ENCODE measurements at places on chromosomes 3 and 15.

DNA sequence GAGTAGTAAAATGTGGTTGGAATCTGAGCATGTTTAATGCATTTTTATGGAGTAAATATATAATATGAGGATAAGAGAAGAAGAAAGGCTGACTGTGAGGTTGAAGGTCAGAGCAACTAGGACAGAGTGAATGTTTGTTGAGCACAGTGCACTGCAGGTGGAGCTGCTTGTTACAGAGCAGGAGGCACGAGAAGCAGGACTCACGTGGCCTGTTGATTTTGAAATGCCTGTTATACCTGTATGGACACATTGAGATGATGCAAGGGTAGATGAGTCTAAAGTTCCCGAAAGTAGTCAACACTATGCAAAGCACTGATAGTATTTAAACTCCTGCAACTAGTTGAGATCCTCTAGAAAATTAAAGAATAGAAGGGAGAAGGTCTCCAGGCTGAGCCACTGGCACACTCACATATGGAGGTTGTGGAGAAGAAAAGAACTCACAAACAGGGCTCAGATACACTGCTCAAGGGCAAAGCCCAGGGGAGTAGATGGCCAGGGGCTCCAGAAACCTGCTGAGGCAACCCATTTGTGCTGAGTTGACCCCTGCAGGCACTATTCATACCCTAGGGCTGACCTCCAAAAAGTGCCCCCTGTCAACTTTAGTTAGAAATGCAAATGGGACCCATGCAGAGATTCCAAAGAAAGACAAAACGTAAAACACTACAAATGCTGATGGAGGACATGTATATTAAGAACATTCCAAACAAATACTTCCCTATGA, 541.5 kb downstream of the GABRG3 start:
- no peak for DNase-seq
- H3K4me3 ChIP-seq, result no peak overlapping the region
- H3K27me3 ChIP-seq, result no peaks in the 10 kb centered on the region
- H3K4me1 ChIP-seq, result no peaks in the 10 kb centered on the region

- H3K27me3 ChIP-seq, result no peaks in the 10 kb centered on the region
- no peaks in the 10 kb centered on the region for H3K36me3 ChIP-seq
- H3K4me3 ChIP-seq, result no peak overlapping the region
- peak; percentile 12 for DNase-seq
Measured at GRCh38 chr3:31004025-31004678, 109.7 kb upstream of the GADL1 start.

GRCh38 chr3:7194071-7194835, 333.3 kb downstream of the GRM7 start:
- no peak for DNase-seq
- H3K27ac ChIP-seq, result no peak overlapping the region
- no peaks in the 10 kb centered on the region for H3K36me3 ChIP-seq
- no peaks in the 10 kb centered on the region for H3K4me1 ChIP-seq
- H3K4me3 ChIP-seq, result no peak overlapping the region
- no peaks in the 10 kb centered on the region for H3K27me3 ChIP-seq

- no peaks in the 10 kb centered on the region for H3K27me3 ChIP-seq
Measured at GRCh38 chr15:59453474-59454215, 15.7 kb downstream of the FAM81A start.

DNA sequence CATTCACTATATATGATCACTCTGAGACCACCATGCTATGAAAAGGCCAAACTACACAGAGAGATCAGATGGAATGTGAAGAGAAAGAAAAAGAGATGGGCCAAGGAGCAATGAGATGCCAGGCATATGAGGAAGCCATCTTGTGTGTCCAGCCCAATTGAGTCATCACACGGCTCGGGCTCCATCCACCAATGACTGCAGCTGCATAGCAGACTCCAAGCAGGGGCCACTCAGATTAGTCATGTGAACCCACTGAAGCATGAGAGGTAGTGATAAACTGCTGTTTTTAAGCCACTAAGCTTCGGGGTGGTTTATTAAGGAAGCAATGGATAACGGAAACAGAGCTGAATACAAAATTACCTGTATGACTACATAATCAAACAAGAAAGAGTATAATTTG, 185.9 kb downstream of the SUCLG2 start:
- H3K4me3 ChIP-seq, result no peak overlapping the region
- no peaks in the 10 kb centered on the region for H3K4me1 ChIP-seq
- DNase-seq, result no peak
- H3K36me3 ChIP-seq, result no peaks in the 10 kb centered on the region

DNA sequence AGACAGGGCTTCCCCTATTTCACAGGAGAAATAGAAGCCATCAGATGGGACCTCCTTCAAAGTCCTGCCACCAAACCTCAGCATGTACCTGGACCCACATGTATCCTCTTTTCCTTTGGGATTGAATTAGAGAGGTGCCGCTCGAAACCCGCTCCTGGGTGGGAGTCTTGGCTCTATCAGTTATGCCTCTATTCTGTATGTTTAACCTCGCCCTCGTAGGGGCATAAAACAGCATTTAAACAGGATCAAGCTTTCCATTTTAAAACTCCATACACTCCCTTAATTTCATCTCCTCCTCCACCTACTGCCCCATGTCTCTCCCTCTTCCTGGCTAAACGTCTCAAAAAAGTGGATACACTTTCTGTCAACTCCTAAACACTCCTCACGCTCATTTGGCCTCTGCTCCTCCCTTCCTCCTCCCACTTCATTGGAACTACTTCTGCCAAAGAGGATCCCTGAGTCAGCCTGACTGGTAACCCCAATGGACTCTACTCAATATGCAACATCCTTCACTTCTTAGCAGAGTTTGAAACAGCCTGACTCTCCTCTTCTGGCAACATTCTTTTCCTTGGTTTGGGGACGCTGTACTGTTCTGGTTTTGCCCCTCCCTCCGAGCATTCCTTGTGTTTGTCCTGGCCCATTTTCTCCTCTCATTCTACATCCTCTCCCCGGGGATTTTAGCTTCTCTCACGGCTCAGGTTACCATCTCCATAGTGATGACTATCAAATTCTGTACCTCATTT, 23.0 kb upstream of the MUC20 start:
- H3K36me3 ChIP-seq, result no peaks in the 10 kb centered on the region
- DNase-seq, result no peak
- no peaks in the 10 kb centered on the region for H3K27me3 ChIP-seq
- no peaks in the 10 kb centered on the region for H3K4me1 ChIP-seq
- H3K4me3 ChIP-seq, result no peak overlapping the region

- H3K27ac ChIP-seq, result no peak overlapping the region
- H3K27me3 ChIP-seq, result no peaks in the 10 kb centered on the region
- no peak for DNase-seq
- no peak overlapping the region for H3K4me3 ChIP-seq
- H3K4me1 ChIP-seq, result peaks cover 5% of the 10 kb centered on the region
Measured at GRCh38 chr3:123090728-123091531, 24.1 kb downstream of the PDIA5 start.

GRCh38 chr3:64696896-64697295, 9.1 kb upstream of the ADAMTS9 start:
- no peak for DNase-seq
- H3K4me3 ChIP-seq, result no peak overlapping the region
- H3K36me3 ChIP-seq, result no peaks in the 10 kb centered on the region
- no peaks in the 10 kb centered on the region for H3K4me1 ChIP-seq
- no peak overlapping the region for H3K27ac ChIP-seq

GRCh38 chr3:39262846-39263245, 17.0 kb downstream of the CX3CR1 start:
- no peaks in the 10 kb centered on the region for H3K36me3 ChIP-seq
- H3K4me3 ChIP-seq, result no peak overlapping the region
- DNase-seq, result no peak
- H3K27me3 ChIP-seq, result peaks cover 23% of the 10 kb centered on the region
- H3K4me1 ChIP-seq, result no peaks in the 10 kb centered on the region

DNA sequence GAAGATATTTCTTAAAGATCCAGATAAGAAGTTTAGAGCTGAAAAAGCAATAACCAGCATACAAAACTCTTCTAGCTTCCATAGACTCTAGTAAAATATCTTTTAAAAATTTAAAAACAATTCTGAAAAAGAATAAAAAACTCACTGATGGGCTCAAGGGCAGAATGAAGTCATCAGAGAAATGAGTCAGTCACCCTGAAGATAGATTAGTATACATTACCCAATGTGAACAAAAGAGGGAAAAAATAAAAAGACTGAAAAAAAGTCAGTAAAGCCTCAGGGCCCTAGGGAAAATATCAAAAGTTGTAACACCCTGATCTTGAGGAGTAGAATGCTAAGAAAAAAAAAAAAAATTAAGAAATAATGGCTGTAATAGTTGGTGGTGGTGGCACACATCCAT, 11.4 kb downstream of the DET1 start:
- peaks cover 2% of the 10 kb centered on the region for H3K4me1 ChIP-seq
- no peaks in the 10 kb centered on the region for H3K27me3 ChIP-seq
- no peak for DNase-seq
- no peak overlapping the region for H3K4me3 ChIP-seq
- H3K36me3 ChIP-seq, result no peaks in the 10 kb centered on the region

DNA sequence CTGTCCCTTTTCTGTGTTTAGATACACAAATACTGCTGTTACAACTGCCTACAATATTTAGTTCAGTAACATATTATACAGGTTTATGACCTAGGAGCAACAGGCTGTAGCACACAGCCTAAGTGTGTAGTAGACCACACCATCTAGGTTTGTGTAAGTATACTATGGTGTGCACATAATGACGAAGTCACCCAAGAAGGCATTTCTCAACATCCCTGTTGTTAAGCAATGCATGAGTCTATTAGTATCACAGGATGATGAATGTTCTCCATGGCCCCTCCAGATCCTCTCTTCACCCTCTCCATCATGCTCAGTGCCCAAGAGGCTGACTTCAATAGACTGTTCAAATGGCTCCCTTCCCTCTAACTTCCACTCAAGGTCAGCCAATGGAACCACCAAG, 14.6 kb upstream of the SEC62 start:
- no peaks in the 10 kb centered on the region for H3K36me3 ChIP-seq
- no peaks in the 10 kb centered on the region for H3K4me1 ChIP-seq
- no peak for DNase-seq
- no peaks in the 10 kb centered on the region for H3K27me3 ChIP-seq
- no peak overlapping the region for H3K27ac ChIP-seq

- no peak overlapping the region for H3K4me3 ChIP-seq
- no peak overlapping the region for H3K27ac ChIP-seq
- no peaks in the 10 kb centered on the region for H3K27me3 ChIP-seq
- no peaks in the 10 kb centered on the region for H3K36me3 ChIP-seq
- DNase-seq, result no peak
Measured at GRCh38 chr3:116367761-116368395, 77.4 kb downstream of the LSAMP start.

DNA sequence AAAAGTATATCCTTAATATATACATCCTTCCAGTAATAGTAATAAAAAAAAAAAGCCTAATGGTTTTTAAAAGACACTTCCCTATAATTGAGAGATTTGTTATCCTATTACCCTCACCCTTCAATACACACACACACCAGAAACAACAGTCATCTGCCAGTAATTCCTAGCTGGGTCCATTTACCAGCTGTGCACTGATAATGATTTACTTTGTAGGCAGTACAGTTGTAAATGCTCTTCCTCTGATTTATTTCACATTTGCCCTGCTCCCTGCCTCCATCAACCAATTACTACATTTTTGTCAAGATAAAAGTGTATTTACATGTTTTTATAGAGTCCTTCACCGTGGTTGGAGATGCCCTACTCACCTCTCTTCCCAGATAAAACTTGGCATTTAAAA, 12.4 kb downstream of the TPM1 start:
- H3K4me1 ChIP-seq, result peaks cover 62% of the 10 kb centered on the region
- H3K4me3 ChIP-seq, result no peak overlapping the region
- H3K27ac ChIP-seq, result peak overlapping the region; percentile 94
- DNase-seq, result peak; percentile 40

Data from hepatocyte (in vitro differentiated cells).